ENCODE measurements at places on chromosomes 5 and 9.

DNA sequence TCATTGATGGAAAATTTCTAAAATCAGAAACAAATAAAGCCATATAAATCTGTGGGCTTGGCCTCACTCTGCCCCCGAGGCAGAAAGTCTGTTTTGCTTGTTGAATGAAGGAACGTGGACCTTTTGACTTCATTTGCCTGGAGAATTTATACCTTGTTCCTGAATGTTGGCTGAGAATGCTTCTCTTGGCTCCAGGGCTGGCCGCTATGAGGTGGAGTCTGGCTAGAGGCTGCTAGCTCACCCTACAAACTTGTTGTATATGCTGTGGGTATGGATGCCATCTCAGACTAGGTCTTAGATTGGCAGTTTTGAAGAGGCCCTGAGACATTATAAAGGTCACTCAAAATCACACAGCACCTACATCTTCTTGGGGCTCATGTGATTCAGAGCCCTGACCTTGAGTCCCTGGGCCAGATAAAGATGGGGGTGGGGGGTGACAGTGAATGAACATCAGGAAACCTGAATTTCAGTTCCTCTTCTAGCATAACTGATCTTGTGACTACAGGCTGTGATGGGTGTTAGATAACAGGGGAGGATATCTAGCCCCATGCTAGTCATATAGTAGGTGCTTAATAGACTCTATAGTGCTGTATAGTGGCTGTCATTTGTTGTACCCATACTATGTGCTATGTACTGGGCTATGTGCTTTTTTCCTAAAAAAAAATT, 2.8 kb downstream of the GM2A start:
- no peak for DNase-seq

DNA sequence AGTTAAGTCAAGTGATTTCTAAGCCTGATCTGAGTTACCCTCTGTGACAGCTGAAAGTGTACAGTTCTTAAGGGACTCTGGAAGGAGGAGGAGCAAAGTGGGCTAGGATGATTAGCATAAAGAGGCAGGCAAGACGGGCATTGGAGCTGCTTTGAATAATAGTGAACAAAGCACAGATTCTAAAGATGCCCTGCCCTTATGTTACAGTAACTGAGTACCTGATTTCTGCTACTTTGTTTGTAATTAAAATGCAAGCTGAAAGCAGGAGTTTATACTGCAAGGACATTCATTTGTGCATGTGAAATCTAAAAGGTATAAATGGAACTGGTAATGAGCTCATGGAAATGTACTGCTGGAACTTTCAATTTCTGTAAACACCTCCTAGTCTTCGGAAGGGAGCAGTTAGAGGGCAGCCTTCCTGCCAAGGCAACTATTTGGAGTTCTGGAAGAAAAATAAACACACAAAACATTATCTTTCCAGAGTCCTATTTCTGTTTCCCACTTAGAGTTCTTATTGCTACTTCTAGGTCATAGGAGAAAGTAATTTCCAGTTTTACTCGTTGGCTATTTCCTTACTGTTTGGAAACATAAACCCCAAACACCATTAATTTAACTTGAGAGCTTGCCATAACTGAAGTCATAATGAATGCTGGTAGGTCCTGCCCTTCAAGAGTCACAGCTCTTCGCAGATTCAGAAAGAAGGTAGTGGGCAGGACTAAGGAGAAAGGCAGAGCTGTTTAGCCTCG, at the start of gene RANBP3L:
Gene RANBP3L (minus strand): TSS at position 45 of the 746 bp plus-strand sequence. CDS start 486 bp downstream, outside the sequence.
- DNase-seq, result no peak

DNA sequence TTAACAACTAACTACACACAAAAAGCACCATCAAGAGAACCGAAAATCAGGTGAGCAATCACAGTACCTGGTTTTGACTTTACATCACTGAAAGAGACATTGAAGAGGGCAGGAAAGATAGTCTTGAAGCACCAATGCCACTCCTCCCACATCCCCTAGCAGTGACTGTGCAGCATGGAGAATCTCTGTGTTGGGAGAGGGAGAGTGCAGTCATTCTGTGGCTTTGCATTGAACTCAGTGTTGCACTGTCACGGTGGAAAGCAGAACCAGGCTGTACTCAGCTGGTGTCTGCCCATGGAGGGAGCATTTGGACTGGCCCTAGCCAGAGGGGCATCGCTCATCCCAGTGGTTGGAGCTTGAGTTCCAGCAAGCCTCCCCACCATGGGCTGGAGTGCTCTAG, 40.4 kb downstream of the C5 start:
- DNase-seq, result no peak

DNA sequence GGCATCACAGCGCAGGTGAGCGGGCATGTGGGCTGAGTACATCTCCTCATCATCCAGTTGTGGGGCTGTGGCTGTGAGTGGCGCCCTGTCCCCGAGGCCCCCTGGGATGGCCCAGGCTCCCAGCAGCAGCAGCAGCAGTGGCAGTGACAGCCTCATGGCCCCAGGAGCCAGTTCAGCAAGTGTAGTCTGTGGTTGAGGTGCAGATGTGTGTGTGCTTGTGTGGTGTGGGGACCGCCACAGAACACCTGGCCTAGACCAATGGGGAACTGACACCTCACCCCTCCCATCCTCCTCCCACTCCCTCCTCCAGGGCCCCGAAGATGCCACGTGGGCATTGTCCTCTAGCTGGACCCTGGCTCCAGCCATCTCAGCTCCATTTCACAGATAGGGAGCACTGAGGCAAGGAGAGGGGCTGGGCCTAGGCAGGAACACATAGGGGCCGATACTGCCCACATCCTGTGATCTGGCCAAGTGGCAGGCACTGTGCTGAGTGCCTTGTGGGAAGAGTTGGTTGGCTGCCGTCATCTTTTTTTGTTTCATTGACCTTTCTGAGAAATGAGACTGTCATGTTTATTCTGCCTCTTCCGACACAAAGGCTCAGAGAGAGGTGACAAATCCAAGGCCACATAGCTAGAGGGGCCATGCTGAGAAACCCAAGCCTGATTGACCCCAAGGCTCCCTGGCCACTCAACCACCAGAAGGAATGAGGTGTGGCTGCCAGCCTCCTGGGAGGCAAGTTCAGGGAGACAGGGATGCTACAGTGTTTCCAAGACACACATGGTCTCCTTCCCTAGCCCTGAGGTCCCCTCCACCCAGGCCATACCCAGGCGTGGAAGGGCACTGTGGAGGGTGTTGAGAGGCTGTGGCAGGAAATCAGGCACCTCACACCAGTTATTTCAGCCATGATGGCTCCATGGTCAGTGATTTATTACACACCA, at the start of gene MZB1:
Gene MZB1 (minus strand): TSS at position 213 of the 938 bp plus-strand sequence. CDS start 57 bp downstream, at position 156.
- DNase-seq, result no peak

DNA sequence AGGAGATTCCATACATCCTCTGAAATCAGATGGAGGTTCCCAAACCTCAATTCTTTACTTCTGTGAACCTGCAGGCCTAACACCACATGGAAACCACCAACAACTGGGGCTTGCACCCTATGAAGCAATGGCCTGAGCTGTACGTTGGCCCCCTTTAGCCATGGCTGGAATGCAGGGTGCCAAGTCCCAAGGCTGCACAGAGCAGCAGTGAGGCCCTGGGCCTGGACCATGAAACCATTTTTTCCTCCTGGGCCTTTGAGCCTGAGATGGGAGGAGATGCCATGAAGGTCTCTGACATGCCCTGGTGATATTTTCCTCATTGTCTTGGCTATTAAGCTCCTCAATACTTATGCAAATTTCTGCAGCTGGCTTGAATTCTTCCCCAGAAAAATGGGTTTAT, 983.8 kb downstream of the CDH9 start:
- no peak for DNase-seq

- DNase-seq, result no peak
These were observed 14.2 kb upstream of the SERINC5 start for GRCh38 chr5:80269991-80270438.

- DNase-seq, result no peak
These were observed 3.6 kb downstream of the AK1 start for GRCh38 chr9:127873886-127874285.

- DNase-seq, result no peak
These were observed 84.0 kb upstream of the ARAP3 start for GRCh38 chr5:141765896-141766551.

DNA sequence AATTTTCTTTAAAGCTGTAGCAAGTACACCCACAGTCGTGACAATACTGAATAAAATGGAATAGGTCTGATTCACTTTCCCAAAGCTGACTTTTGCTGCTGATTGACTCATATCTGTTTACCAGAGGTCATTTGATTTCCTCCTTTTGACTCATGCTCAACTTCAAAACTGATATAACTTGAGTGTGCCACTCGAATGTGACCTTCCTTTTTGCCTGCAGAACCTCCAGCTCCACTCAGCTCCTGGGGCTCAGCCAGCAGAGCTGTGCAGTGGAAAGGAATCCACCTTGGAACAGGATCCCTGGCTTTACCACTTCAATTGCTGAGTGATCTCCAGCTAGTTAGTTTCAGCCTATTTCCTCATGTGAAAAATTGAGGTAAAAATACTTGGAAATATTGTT, 84.1 kb downstream of the FEM1C start:
- DNase-seq, result no peak

DNA sequence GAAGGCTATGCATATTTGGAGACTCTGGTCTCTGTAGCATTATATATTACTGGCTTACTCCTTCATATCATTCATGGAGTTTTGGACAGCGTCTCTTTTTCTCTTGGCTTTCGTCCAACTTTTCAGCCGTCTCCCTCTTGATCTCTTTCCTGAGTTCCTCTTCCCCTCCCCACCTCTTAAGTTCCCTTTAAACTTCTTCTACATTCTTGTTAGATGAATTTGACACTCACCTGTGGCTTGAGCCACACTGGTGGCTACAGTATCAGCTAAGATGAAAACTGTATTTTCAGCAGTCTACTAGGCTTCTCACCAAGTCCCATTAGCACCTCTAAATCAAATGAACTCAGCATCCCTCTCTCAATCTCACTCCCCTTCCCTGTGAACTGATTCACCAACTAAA, 128.1 kb downstream of the STARD4 start:
- DNase-seq, result no peak

DNA sequence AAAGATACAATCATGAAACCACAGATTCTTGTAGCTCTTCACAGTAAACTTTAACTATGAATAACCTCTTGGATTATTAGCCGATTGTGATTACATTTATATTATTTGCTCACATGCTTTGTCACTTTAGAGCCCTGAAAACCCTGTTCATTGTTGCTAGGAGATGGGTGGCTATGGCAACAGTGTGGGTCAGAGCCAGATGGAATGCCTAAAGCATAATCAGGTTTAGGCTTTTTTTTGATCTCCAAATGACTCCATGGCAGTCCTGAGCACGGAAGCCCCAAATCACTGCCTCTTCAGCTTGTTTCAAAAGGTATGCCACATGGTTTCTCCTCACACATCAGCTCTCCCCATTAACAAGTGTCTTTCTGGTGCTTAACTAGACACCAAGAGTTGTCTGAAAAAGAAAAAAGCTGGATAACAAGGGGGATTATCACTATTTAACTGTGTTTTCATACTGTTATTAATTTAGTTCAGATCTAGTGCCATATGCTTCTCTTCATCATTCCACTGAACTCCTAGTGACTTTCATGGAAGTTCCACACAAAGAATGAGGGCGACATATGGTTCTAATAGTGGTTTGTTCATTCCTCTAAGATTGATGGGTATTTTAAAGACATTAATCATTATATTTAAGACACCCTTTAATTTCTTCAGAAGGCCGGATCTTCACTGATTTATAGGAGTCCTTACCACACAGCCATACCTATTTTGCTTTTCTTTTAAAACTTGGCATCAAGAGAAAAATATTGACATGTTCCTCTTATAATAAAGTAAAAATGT, 88.8 kb upstream of the PAM start:
- no peak for DNase-seq

DNA sequence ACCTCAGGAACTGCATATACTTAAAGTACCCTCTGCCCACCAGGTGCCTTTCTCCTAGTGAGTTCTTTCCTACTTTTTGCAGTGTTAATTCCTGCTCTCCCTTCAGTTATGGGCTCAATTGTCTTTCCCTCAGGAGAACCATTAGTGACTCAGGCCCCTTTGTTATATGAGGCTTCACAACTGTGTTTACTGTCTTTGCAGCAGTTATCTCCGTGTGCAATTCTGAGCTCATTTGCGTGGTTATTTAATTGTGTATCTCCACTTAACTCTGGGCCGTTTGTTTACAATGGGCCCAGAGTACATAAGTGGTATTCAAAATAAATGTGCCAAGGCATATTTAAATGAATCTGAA, 9.6 kb downstream of the FBXO38 start:
- peak; percentile 98 for DNase-seq

DNA sequence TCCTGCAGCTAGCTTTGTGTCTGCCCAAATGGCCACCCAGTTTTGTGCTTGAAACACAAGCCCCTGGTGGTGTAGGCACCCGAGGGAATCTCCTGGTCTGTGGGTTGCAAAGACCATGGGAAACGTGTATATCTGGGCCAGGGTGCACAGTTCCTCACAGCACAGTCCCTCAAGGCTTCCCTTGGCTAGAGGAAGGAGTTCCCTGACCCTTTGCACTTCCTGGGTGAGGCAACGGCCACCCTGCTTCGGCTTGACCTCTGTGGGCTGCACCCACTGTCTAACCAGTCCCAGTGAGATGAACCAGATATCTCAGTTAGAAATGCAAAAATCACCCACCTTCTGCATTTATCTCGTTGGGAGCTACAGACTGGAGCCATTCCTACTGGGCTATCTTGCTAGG, 865.0 kb upstream of the ACO1 start:
- DNase-seq, result no peak

- no peak for DNase-seq
These were observed 23.4 kb downstream of the PTCH1 start for GRCh38 chr9:95493402-95493801.

DNA sequence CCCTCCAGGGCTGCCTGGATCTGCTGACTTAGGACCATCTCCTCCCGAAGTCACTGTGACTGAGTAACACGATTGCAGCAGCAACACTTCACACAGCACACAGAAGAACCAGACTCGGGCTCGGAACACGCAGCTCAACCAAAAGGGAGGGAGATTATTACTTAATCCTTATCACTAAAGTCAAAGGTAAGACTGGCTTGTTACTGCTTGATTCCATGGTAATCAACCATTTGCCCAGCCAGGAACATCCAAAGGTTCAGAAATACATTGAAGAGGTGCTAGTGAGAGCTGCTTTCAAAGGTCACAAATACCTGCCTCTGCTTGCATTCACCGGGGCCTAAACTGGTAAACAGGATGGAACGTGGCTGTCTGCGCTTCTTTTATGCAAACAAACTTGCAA, 7.7 kb downstream of the FBP1 start:
- DNase-seq, result no peak

GRCh38 chr9:75739884-75740611, 150.4 kb upstream of the PCSK5 start:
- DNase-seq, result no peak

GRCh38 chr5:93925321-93925720, 183.9 kb upstream of the POU5F2 start:
- DNase-seq, result no peak

- no peak for DNase-seq
These were observed 51.2 kb downstream of the SCAMP1 start for GRCh38 chr5:78411586-78411985.

DNA sequence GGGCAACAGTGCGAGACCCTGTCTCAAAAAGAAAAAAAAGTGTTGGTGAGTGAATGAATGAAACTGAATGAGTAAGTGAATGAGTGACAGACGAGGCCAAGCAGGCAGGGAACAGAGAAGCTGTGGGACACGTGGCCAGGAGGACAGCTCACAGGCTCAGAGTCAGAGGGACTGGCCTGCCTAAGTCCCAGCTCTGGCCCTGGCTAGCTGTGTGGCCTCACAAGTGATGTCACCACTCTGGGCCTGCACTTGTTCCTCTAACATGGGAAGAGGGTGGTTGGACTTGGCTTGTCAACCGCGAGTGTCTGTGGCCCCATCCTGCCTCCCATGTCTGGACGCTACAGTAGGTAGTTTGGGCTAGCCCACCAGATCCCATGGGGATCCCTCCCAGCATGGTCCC, 4.7 kb upstream of the PLPP7 start:
- no peak for DNase-seq

All from NCI-H1436 treated with DMSO at 0.1 percent for 48 hours (cell line).